ENCODE measurements at places on chromosomes 2 and 18. TPM values are rescaled to one million over a fixed set of nuclear protein-coding genes. Genes with fewer than 3 reads are reported as not detected.

The CDKL4 gene
- total RNA-seq: 2.7 TPM

GRCh38 chr18:78090584-78090983, 840.9 kb downstream of the GALR1 start:
- no peak for DNase-seq
- no peak overlapping the region for H3K4me3 ChIP-seq
- no peaks in the 10 kb centered on the region for H3K27me3 ChIP-seq
- no peaks in the 10 kb centered on the region for H3K36me3 ChIP-seq

DNA sequence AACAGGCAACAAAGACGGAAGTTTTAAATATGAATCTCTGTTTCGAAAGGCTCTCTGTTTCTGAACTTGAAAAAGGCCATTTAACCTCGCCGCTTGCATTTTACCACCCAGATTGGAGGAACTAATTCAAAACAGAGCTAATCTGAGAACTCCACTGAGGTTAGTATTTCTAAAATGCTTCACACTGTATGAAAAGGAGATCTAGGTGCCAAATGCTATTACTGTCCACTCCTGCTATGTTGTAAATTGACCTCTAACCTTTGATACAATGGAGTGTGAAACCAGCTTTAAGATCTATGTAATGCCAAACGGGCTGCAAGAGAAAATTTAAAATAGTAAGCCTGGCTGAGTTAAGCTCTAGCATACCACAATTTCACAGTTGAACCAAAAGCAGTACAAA, 364.5 kb downstream of the IRS1 start:
- no peak for DNase-seq
- H3K4me1 ChIP-seq: peaks cover 5% of the 10 kb centered on the region
- peak overlapping the region; percentile 48 for H3K27ac ChIP-seq
- H3K36me3 ChIP-seq: no peaks in the 10 kb centered on the region
- H3K27me3 ChIP-seq: no peaks in the 10 kb centered on the region

The ZFAND2B gene
- total RNA-seq: 52.1 TPM

The SLC16A14 gene
- total RNA-seq: 9.8 TPM

DNA sequence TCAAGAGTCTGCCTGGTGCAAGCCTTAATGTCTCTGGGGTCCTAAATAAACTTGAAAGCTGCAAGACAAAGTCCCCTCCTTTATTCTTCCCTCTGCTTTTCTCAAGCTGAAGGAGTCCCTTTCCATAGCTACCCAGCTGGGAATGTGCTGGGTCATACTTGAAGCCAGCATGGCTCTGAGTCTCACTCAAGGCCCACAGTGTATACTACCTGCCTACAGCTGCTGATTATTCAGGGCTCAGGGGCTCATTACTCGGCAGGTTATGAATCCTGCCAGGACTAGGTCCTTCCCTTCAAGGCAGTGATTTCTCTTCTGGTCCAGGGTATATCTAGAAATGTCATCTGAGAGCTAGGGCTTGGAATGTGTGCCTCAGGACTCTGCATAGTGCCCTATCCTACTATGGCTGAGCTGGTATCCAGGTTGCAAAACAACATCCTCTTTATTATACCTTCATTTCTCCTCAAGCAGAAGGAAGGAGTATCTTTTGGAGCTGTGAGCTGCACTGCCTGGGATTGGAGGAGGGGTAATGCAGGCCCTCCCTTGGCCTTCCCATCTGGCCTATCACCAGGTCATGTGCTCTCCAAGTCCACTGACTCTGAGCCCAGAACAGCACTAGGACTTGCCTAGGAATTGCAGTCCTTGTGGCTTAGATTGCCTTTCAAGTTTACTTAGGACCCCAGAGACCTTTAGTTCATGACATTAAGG, 22.3 kb downstream of the IL1RN start:
- peak; percentile 58 for DNase-seq
- no peak overlapping the region for H3K27ac ChIP-seq
- no peaks in the 10 kb centered on the region for H3K27me3 ChIP-seq
- H3K4me1 ChIP-seq: no peaks in the 10 kb centered on the region
- no peak overlapping the region for H3K4me3 ChIP-seq

GRCh38 chr2:66561645-66562303, 126.8 kb downstream of the MEIS1 start:
- peaks cover 34% of the 10 kb centered on the region for H3K4me1 ChIP-seq
- H3K27me3 ChIP-seq: no peaks in the 10 kb centered on the region
- no peaks in the 10 kb centered on the region for H3K36me3 ChIP-seq
- DNase-seq: no peak
- no peak overlapping the region for H3K4me3 ChIP-seq
- no peak overlapping the region for H3K27ac ChIP-seq

The ZNF521 gene
- total RNA-seq: 18.7 TPM

The SPRED2 gene
- total RNA-seq: 18.4 TPM

The ZC3H6 gene
- 12.0 TPM for total RNA-seq

DNA sequence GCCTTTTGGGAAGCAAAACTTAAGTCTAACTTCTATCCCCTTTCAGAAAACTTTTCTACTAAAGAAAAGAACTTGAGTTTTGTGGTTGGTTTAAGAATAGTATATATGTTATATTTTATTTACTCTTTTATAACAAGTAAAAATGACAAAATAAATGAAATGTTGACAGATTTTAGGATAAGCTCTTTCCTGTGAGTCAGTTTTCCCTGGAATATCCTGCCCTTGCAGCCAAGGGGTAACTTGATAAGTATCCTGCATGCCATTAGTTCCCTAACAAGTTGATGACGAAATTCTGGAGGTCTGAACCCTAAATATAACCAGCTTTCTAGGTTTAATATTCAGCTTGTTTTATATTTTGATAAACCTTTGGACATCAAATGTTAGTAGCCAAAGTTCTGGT, 7.3 kb upstream of the HTR2B start:
- no peak for DNase-seq
- H3K36me3 ChIP-seq: no peaks in the 10 kb centered on the region
- no peak overlapping the region for H3K4me3 ChIP-seq
- no peak overlapping the region for H3K27ac ChIP-seq
- H3K27me3 ChIP-seq: no peaks in the 10 kb centered on the region

The GALNT3 gene
- total RNA-seq: 7.4 TPM

DNA sequence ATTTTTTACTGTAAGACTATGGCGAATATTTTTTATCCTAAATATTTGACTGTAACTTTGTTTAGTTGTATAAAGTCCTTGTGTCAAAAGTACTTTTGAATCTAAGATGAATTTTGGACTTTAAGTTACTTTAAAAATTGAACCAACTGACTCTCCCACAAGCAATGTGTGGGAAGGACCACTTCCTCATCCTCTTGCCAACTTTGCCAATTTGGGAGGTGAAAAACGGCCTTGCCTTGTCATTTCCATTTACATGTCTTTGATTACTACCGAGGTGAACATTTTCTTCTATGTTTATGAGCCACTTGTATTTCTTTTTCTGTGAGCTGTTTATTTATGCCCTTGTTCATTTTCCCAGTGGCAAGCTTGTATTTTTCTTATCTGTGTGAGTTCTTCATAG, 12.8 kb upstream of the MSGN1 start:
- no peak overlapping the region for H3K4me3 ChIP-seq
- H3K4me1 ChIP-seq: no peaks in the 10 kb centered on the region
- H3K27ac ChIP-seq: no peak overlapping the region
- DNase-seq: no peak

DNA sequence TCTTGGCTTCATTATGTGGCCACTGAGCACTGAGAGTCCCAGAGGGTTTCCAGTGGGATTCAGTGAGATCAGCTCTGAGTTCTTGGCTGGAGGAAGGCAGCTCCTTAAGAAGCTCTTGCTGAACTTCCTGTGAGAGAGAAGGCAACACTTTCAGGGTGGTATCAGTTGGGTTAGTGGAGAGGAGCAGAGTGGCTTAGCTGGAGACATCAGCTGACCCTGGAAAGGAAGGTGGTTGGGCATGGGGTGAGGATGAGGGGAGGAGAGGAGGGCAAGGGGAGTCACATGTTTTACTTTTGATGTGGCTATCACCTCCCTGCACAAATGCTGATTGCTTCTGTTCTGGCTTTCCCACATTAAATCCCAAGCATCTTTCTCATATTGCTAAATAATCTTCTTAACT, 95.1 kb downstream of the ACOXL start:
- H3K4me1 ChIP-seq: no peaks in the 10 kb centered on the region
- no peak overlapping the region for H3K4me3 ChIP-seq
- DNase-seq: no peak
- H3K27me3 ChIP-seq: no peaks in the 10 kb centered on the region

- H3K27ac ChIP-seq: no peak overlapping the region
- no peak for DNase-seq
- no peak overlapping the region for H3K4me3 ChIP-seq
- no peaks in the 10 kb centered on the region for H3K36me3 ChIP-seq
- H3K27me3 ChIP-seq: no peaks in the 10 kb centered on the region
These were observed 6.5 kb downstream of the TMEM163 start for GRCh38 chr2:134712299-134712698.

The XDH gene
- total RNA-seq: 0.49 TPM

The ATP6V1C2 gene
- 134 TPM for total RNA-seq

DNA sequence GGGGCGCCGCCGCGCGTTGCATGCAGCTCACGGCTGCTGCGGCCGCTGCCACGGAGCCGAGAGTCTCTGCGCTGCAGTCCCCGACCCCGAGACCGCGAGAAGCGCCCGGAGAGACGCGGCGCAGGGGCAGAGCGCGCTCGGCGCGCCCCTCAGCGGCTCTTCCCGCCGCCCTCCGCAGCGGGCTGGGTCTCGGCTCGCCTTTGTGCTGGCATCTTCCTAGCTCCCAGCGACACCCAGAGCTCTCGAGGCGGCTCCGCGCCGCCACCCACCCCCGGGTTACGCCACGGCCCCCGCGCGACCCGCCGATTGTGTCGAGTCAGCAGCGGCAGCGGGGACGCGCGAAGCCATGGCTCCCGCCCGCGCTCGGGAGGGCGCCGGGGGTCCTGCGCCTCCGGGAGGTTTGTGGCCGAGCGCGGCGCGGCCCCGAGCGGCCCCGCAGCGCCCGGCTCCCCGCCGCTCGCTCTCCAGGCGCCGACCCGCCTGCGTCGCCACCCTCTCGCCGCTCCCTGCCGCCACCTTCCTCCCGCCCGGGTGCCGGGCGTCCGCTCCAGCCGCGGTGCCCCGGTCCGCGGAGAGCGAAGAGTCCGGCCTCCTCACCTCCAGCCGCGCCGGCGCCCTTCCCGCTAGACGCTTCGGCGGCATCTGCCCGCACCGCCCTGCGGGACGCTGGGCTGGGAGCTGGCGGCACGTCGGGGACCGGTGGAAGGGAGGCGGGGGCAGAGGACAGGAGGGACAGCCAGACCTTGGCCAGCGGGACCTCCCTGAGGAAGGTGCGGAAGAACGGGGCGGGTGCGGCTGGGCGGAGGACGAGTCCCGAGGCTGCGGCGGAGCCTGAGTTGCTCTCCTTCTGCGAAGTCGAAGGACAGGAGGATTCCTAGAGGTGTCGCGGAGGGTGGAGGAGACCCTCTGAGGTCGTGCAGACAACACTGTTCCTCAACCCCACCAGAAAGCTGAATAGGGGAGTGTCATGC, 46.3 kb upstream of the CCDC150 start:
- peak within 1 kb of the TSS; percentile 59 for H3K4me3 ChIP-seq
- H3K27ac ChIP-seq: peak within 1 kb of the TSS; percentile 79
- no peak for DNase-seq
- H3K27me3 ChIP-seq: no peaks in the 10 kb centered on the region

The NT5C1B gene
- total RNA-seq: not detected

- no peak overlapping the region for H3K4me3 ChIP-seq
- H3K27ac ChIP-seq: no peak overlapping the region
- no peaks in the 10 kb centered on the region for H3K36me3 ChIP-seq
- peaks cover 31% of the 10 kb centered on the region for H3K4me1 ChIP-seq
These were observed 2.4 kb downstream of the FBXO48 start for GRCh38 chr2:68464651-68465050.

DNA sequence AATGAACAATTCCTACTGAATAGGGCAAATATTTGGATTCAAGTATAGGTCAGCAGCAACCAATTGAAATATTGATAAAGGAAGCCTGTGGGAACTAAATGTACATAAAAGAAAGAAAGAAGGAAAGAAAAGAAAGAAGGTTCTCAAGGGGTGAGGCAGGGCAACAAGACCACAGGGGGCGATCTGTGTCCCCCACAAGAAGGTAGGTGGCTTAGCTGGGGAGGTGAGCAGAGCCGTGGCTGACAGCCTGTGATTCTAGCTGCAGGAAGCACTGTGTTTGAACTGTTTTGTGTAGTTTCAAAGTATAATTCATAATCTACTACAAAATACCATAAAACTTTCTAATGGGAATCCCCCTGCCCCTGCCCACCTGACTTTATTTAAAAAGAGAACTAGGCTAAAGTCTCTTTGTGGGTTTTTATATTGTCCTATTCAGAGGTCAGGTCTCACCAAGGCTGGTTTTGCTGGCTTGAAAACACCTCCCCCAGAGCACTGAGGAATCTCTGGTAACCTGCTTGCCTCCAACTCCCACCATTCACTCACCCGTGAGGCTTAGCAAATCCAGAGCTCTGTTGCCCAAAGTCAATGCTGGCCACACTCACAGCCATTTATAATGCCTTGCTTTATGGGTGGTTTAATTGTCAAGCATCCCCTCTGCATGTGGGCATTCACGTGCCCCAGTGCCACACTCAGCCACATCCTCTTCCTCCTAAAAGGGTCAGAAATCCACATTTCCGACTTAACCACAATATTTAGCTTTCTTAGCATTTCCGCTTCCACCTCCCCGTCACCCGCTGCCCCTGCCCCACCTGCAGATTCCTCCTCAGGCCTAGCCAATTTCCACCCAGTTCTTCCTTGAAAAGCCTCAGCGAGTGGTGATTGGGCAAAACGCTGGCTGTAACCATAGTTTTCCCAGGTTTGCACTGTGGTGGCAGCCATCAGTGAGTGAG, 36.4 kb upstream of the LMAN1 start:
- no peaks in the 10 kb centered on the region for H3K36me3 ChIP-seq
- no peaks in the 10 kb centered on the region for H3K27me3 ChIP-seq
- no peak overlapping the region for H3K27ac ChIP-seq
- no peak overlapping the region for H3K4me3 ChIP-seq
- no peaks in the 10 kb centered on the region for H3K4me1 ChIP-seq

The ITGB1BP1 gene
- total RNA-seq: 53.8 TPM

DNA sequence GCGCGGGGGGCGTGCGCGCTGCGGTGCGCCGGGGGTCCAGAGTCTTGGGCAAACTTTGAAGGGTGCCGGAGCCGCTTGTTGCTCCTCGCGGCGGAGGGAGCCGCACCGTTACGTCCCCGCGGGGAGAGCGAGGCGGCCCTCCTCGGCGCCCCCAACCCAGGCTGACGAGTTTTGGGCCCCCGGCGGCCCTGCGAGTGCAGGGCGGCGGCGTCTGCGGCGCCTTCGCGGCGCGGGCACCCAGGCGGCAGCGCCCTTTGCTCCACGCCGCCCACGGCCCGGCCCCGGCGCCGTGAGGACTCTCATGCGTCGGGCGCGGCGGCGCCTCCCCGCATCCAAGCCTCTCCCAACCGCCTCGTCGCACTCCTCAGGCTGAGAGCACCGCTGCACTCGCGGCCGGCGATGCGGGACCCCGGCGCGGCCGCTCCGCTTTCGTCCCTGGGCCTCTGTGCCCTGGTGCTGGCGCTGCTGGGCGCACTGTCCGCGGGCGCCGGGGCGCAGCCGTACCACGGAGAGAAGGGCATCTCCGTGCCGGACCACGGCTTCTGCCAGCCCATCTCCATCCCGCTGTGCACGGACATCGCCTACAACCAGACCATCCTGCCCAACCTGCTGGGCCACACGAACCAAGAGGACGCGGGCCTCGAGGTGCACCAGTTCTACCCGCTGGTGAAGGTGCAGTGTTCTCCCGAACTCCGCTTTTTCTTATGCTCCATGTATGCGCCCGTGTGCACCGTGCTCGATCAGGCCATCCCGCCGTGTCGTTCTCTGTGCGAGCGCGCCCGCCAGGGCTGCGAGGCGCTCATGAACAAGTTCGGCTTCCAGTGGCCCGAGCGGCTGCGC, 814 bp downstream of the FZD7 start:
- no peaks in the 10 kb centered on the region for H3K27me3 ChIP-seq
- no peak for DNase-seq
- H3K36me3 ChIP-seq: no peaks in the 10 kb centered on the region

- no peak overlapping the region for H3K27ac ChIP-seq
- no peak overlapping the region for H3K4me3 ChIP-seq
- H3K36me3 ChIP-seq: no peaks in the 10 kb centered on the region
- DNase-seq: no peak
- H3K27me3 ChIP-seq: no peaks in the 10 kb centered on the region
These were observed 18.6 kb upstream of the COL6A3 start for GRCh38 chr2:237432484-237433092.

The SERPINB3 gene
- total RNA-seq: 464 TPM
